Effector memory CD8-positive, alpha-beta T cell (primary cell): ENCODE measurements at places on chromosomes 6 and 20.

- no peak for DNase-seq
These were observed 128.0 kb downstream of the GMDS start for GRCh38 chr6:2117447-2117846.

GRCh38 chr20:44309763-44310663 is 989 bp downstream of the FITM2 start:
- no peak for DNase-seq

DNA sequence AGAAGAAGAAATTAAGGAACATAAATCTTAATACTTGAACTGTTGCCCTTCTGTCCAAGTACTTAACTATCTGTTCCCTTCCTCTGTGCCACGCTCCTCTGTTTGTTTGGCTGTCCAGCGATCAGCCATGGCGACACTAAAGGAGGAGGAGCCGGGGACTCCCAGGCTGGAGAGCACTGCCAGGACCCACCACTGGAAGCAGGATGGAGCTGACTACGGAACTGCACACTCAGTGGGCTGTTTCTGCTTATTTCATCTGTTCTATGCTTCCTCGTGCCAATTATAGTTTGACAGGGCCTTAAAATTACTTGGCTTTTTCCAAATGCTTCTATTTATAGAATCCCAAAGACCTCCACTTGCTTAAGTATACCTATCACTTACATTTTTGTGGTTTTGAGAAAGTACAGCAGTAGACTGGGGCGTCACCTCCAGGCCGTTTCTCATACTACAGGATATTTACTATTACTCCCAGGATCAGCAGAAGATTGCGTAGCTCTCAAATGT is 17.1 kb downstream of the IRF4 start:
- no peak for DNase-seq

DNA sequence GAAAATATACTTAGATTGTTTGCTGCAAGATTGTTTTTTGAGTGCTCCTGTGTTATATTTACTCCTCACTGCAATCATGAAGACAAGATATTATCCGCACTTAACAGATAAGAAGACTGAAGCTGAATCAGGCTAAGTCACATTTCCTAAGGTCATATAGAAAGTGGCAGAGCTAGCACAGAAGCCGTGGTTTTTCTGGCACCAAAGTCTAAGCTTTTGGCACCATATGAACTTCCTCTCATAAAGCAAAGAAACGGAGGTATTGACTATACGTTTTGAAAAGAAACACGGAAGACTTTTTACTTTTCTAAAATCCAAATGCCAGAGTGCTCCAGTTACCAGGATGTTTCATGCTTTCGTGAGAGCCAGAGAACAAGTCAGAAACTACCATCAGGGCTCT is 9.3 kb upstream of the DTD1 start:
- DNase-seq, result no peak

DNA sequence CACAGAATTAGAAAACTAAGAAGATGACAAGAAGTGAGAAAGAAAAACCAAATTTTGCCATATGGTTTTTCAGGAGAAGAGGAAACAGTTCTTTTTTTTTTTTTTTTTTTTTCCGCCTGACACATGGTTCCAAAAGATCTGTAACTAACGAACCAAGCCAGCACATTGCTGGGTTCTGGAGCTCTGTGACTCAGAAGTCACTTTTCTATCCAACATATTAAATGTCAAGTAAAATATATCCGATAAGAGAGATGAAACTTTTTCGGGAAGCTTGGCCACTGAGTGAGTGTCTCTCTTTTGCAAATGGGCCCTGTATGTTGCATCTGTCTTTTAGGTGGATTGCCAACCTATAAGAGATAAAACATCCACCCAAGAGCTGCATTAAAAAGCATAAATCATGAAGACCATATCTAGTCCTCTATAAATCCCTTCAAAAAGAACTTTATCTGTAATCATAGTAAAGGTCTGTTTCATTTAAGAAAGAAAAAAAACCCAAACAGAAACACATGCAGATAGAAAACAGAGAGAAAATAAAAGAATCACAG is 4.6 kb downstream of the METTL24 start:
- DNase-seq, result no peak

- no peak for DNase-seq
These were observed 541.0 kb upstream of the ADGRB3 start for GRCh38 chr6:68094070-68094469.

- no peak for DNase-seq
These were observed 13.1 kb downstream of the ARHGAP18 start for GRCh38 chr6:129696843-129697242.

GRCh38 chr20:44036441-44036840 is 121.8 kb downstream of the TOX2 start:
- DNase-seq, result no peak

DNA sequence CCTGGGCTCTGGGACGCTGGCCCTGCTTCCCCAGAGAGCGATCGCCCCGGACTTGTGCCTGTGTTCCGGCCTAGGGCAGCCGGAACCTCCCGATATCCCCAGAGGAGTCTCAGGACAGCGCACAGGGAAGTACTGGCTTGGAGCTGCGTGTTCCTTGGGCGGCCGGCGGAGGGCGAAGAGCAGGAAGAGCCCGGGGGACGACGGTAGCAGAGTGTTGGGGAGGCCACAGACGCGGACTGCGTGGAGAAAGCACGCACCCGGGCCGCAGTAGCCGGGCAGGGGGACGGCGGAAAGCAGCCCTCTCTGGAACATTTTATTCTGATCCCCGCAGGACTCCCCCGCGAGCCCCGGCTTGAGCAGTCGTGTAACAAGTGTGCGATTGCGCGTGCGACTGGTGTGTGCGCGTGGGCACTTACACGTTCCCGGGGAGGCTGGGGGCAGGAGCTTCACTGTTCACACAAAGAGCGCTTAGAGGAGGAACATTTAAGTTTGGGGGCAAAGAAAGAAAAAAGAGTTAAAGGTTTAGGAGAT is 36.1 kb downstream of the NCR2 start:
- no peak for DNase-seq

DNA sequence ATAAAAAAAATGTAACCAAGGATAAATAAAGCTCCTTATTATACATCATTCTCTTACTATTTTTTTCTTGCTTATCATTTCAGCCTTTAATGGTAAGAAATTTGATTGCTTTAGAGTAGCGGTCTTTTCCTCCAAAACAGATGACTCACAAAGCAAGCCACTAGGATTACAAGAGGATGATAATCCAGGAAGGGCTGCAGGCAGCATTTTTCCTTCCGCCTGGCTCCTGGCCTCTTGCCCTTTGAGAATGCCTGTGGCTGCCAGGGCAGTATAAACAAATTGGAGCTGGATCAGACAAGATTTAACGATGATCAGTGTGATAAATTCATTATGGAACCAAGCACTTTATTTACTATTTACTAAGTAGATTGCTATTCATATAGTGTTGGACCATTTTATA is 9.7 kb upstream of the FBXL4 start:
- DNase-seq, result no peak

GRCh38 chr20:50286174-50286511 is 95.5 kb downstream of the CEBPB start:
- DNase-seq, result no peak

GRCh38 chr20:6471871-6472270 is 295.6 kb upstream of the BMP2 start:
- DNase-seq, result no peak

GRCh38 chr6:7617801-7618764 is 28.1 kb downstream of the SNRNP48 start:
- no peak for DNase-seq

- no peak for DNase-seq
These were observed 40.7 kb upstream of the BTN3A2 start for GRCh38 chr6:26324295-26324727.

GRCh38 chr6:109526905-109527628 is 44.0 kb upstream of the ZBTB24 start:
- peak; percentile 53 for DNase-seq

- no peak for DNase-seq
These were observed 314.5 kb upstream of the CDH4 start for GRCh38 chr20:60937585-60937984.

DNA sequence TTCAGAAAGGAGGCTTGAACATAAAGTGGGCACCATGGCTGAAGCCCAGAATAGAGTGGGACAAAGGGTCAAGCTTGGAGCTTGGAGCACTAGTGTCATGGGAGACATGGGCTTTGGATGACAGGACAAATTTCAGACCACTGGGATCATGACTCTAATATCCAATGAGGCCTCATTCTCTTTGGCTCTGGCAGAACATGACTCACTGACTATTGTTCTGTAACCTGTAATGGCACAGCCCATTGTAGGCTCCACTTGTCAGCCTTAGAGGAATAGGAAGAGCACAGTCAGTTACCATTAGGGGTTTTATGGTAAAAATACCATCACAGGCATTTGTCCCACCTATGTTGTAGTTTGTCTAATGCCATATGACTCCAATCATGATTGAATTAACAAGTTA is 34.0 kb upstream of the MMS22L start:
- DNase-seq, result no peak

DNA sequence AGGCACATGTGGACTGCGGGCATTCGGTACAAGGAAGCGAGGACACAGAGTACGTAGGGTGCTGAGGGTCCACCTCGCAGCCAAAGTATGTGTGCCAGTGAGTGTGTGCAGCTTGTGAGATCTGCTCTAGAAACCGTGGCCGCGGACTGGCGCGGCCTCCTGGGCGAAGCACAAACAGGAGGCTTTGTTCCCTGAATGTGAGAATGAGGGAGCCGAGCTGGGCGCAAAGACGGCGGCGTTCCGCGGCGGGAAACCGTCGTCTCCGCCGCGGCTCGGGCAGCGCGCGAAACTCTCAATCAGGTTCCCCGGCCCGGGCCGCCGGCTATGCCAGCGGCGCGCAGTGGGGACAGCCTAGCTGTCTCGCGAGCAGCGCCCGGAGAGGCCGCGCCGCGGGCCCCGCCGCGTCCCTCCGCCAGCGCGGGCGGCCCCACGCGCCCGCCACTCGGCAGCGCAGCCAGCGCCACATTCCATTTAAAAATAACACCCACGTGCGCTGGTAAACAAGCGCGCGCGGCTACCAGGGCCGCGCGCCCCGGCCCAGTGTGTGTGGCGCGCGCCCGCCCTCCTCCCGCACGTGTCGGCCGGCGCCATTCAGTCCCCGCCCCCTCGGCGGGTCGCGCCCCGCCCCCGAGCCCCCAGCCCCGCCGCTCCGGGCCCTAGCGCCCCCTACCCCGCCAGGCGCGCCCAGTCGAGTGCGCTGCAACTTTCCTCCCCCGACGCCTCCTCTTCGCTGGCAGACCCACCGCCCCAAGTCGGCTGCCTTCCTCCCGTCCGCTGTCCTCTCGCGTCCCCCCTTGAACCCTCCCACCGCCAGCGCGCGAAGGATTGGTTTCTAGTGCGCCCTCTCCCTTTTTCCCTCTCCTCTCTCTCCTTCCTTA is 3.0 kb upstream of the FOXO3 start:
- DNase-seq, result peak; percentile 69

- no peak for DNase-seq
These were observed 7.4 kb upstream of the IGF2R start for GRCh38 chr6:159961528-159961927.

DNA sequence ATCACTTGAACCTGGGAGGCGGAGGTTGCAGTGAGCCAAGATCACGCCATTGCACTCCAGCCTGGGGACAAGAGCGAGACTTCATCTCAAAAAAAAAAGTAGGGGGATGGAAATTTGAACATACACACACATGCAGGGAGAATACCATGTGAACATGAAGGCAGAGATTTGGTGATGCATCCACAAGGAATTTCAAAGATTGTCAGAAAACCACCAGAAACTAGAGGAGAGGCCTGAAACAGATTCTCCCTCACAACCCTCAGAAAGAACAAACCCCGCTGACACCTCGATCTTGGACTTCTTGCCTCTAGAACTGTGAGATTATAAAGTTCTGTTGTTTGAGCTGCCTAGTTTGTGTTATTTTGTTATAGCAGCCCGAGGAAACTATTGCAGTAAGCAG is 125.5 kb downstream of the GPX5 start:
- DNase-seq, result no peak

- DNase-seq, result no peak
These were observed 246.8 kb downstream of the QKI start for GRCh38 chr6:163661272-163661671.

DNA sequence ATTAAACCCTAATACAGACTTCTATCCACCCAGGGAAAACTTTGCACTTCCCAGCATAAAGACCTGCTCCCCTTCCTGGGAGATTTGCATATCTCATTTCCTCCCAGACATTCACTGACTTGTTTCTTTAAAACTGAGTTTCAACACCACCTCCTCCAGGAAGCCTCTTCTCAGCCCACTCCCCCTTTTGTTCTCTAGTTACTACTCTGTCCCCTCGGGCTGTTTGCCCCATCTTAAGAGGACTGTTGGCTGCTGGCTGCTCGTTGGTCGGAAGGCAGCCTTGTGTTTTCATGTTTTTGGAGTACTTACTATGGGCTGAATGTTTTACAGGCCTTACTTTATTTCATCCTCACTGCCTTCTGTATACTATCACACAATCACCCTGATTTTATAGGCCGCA is 6.6 kb downstream of the ARHGAP40 start:
- no peak for DNase-seq

DNA sequence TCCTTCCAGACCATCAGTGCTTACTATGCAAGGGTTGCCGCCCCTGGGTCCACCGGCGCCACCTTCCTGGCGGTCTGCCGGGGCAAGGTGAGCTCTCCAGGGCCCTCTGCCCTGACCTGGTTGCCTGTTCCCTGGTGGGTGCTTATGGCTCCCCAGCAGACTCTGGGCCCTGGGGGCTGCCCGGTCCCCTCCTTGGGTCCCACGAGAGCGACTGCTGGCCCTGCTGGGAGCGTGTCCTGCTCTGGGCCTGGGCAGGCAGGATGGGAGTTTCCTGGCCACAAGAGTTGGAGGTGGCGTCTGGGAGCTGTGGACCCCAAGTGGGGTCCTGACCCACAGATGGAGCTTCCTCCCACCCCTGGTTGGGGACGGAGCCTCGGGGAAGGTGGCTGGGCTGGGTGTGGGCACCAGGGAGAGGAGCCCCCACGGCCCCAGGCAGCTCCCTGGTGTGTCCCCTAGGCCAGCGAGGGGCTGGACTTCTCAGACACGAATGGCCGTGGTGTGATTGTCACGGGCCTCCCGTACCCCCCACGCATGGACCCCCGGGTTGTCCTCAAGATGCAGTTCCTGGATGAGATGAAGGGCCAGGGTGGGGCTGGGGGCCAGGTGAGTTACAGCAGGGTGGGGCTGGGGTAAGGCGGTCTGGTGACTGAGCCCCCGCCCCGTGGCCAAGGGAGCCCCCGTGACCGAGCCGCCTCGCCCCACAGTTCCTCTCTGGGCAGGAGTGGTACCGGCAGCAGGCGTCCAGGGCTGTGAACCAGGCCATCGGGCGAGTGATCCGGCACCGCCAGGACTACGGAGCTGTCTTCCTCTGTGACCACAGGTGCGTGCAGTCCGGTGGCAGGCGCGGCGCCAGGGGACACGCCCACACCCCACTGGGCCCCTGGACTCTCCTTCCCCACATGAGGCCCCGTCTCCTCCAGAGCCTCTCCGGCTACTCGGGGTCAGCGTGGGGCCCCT is 7.1 kb upstream of the TNFRSF6B start:
- no peak for DNase-seq

GRCh38 chr6:168507297-168507696 is 66.3 kb downstream of the SMOC2 start:
- DNase-seq, result no peak

- DNase-seq, result no peak
These were observed 32.8 kb downstream of the PSMB9 start for GRCh38 chr6:32886681-32887383.
